CD4-positive, alpha-beta T cell (primary cell): ENCODE measurements at places on chromosomes 4 and X.
A peak's percentile ranks its signal among the peaks of the same experiment; 100 is the strongest.

GRCh38 chr4:151948351-151949016 is 187.7 kb upstream of the GATB start:
- DNase-seq: no peak

- no peak for DNase-seq
These were observed 153.1 kb downstream of the AFAP1 start for GRCh38 chr4:7786517-7786916.

GRCh38 chr4:11720292-11720691 is 291.6 kb upstream of the HS3ST1 start:
- DNase-seq: no peak

DNA sequence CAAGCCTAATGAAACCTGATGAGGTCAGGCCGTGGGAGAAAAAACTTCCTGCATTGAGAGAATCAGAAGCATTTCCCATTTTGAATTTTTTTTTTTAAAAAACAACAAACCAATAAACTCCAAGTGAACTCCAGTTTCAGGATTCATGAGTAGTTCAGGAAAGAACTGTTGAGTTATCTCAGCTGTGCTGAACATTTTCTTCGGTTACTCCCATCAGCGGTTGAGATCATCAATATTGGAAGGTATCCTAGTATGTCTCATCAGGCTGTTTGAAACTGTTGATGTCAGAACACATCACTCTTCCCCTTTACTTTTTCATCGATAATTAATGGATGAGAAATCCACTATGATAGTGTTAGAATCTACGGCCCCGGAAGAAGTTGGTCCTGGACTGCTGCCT is 82.4 kb upstream of the ADGRG2 start:
- DNase-seq: no peak

- DNase-seq: peak; percentile 92
These were observed at the start of gene SMARCA5 for GRCh38 chr4:143513314-143514168. Gene SMARCA5 (plus strand): TSS chr4:143513702. CDS start chr4:143513925, 223 bp downstream.

DNA sequence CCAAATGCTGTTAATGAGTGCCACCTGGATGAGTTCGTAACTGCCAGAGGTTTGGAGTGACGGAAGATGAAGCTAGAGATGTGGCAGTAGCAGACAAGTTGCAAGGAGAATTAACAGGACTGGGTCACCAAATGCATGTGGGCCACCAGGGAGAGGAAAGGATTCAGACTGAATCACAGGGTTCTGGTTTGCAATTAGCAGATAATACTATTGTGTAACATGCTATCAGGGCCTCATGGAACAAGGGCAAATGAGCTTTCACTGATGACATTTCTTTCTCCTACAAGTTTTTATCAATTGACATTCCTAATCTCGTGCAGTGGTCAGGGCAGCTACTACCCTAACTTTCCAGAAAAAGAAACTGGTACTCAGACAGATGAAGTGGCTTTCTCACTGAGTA is 21.4 kb downstream of the GAB3 start:
- no peak for DNase-seq

- DNase-seq: no peak
These were observed 133.0 kb downstream of the SNCA start for GRCh38 chr4:89703829-89704590.

GRCh38 chrX:3738509-3738908 is 25.1 kb upstream of the PRKX start:
- DNase-seq: no peak

DNA sequence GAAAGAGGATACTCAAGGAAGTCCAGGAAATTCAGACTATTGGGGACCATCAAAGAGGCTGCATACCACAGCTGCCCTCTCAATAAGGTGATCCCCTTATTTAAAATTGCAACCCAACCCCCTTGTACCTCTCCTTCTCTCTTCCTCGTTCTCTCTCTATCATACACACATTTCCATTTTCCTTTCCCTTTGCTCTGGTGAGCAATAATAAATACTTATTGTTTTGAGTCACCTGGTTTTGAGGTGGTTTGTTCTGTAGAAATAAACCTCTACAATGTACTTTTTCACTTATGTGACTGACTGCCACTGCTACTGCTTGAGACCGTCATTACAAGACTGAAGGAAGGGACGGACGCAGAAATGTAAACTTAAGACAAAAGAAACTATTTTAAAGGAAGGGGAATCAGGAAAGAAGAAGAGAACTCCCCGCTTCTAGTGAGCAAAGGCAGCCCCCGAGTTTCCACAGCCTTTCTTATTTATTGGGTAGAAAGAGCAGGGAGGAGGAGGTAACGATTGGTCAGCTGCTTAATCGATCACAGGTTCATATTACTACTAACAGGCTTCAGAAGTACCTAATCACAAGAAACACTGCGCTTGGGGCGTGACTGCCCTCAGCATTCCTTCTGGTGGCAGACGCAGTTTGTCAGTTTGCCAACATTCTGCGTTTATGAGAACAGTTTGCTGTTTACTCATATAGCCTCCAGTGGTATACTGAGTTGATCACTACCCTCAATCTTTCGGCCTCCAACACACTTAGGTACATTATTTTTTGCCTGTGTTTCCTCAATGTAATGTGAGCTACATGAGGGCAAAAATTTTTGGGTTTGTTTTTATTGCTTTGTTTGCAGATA is 16.9 kb upstream of the TMEM165 start:
- no peak for DNase-seq

DNA sequence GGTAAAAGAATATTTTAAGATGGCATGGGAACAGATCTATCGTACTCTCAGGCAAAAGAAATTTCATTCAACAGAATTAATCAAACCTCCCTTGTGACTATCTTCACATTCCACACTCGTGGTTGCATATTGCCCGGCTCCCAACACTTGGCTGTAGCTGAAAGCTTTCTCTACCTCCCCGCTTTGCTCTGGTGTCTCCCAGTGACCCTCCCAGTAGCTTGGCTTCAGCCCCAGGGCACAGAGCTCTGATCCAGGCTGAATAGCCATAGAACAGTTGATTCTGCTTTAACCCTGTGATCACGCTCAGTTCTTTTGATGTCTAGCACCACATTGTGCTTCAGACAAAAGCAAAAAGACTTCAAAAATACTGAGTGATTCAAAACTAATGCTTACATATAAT is 24.6 kb downstream of the SLC7A11 start:
- DNase-seq: no peak

GRCh38 chr4:85842540-85842939 is 367.6 kb downstream of the ARHGAP24 start:
- no peak for DNase-seq

- DNase-seq: no peak
These were observed 163.1 kb upstream of the MAB21L2 start for GRCh38 chr4:150418757-150419410.

- DNase-seq: peak; percentile 11
These were observed 18.6 kb downstream of the TRIM2 start for GRCh38 chr4:153222707-153223426.

DNA sequence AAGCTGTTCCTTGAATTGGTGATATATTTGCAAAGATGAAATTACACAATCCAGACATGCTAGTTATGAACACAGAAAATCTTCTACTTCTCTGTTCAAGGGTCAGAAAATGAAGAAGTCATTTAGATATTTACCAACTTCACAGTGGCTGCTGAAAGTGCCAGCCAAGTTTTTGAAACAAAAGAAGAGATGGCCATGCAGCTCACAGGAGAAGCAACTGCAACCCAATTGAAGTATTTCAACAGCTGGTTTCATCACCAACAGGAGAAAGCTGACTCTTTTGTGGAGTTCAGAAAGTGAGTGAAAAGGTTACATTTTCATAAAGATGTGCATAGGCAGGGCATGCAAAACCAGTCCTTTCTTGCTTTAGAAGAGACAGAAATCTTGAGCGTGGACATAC is 70.1 kb upstream of the LSM6 start:
- no peak for DNase-seq

DNA sequence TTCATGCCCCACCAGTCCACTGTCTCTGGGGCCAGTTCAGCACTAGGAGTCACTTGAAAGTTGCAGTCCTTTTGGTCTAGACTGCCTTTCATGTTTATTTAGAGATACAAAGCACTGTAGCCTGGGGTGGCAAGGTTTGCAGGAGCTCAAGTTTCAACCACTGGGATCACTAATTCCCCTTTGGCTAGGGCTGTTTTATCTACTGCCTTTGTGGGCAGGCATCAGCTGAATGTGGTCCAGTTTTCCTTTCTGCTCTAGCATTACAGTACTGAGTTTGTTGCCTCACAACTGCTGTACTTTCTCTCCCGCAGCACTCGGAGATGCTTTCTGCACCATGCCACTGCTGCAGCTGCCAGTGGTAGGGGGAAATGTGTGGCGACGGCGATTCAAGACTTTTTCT is 222.3 kb upstream of the HDX start:
- DNase-seq: no peak

GRCh38 chr4:100124715-100125114 is 65.6 kb downstream of the DDIT4L start:
- DNase-seq: no peak

DNA sequence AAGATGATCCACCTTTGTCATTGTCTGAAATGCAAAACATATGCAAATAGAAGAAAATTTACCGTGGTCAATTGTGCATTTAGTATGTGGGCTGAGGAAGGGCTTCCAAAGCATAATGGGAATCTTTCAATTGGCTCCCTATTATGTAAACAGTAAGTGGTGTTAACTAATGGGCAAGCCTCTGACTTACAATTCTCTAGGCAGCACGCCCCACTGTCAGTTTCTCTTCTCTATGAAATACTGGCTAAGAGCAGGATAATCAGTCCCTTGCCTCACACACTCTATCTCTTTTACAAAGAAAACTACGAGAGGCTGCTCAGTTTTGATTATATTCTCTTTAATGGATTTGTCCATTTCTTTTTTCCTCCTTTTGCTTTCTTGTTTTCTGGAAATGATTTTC is 1272.6 kb downstream of the PCDH19 start:
- DNase-seq: no peak

- no peak for DNase-seq
These were observed 46.5 kb downstream of the EGF start for GRCh38 chr4:109959195-109959594.

GRCh38 chrX:129636175-129636681 is 18.5 kb downstream of the APLN start:
- no peak for DNase-seq

GRCh38 chrX:10356979-10357378 is 200.2 kb downstream of the CLCN4 start:
- no peak for DNase-seq

- DNase-seq: no peak
These were observed 98.8 kb downstream of the ANXA3 start for GRCh38 chr4:78650106-78651024.

DNA sequence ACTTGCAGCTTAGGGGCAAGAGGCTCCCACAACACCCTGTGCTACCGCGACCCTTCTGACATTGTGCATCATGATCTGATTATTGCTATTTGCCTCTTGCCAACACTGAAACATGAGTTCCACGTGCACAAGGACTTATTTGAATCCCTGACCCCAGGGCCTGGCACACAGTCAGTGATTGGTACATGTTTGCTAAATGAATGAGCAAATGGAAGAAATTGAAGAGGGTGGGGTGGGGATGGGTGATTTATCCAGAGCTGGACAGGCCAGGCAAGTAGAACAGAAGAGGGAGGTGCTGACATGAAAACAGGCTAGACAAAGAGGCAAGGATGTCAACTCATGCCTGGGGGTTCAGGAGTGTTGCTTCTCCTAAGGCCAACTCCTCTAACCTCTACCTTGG is 24.9 kb upstream of the RPL39 start:
- no peak for DNase-seq

DNA sequence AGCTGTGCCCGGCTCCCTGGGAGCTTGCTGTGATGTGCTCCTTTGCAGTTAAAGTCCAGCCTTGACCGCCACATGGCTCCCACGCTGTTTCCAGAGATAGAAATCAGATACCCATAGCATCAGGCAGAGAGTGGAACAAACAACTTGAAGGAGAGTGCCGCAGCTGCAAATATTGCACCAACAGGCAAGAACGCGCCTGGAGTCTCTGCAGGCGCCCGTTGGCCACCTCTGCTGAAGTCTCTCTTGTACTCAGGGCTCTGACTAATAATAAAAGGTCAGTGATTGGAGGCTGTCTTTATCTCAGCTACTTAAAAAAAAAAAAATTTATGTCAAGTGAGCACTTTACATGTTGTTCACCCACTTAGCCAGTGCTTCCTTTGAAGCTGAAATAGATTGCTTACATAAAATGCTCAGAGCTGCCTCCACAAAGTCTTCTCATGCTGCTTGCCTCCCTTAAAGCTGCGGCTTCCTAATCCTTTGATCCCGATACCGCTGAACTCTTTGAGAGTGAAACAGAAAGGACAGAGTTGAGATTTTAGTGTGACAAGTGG is 30.9 kb upstream of the TENM3 start:
- no peak for DNase-seq

DNA sequence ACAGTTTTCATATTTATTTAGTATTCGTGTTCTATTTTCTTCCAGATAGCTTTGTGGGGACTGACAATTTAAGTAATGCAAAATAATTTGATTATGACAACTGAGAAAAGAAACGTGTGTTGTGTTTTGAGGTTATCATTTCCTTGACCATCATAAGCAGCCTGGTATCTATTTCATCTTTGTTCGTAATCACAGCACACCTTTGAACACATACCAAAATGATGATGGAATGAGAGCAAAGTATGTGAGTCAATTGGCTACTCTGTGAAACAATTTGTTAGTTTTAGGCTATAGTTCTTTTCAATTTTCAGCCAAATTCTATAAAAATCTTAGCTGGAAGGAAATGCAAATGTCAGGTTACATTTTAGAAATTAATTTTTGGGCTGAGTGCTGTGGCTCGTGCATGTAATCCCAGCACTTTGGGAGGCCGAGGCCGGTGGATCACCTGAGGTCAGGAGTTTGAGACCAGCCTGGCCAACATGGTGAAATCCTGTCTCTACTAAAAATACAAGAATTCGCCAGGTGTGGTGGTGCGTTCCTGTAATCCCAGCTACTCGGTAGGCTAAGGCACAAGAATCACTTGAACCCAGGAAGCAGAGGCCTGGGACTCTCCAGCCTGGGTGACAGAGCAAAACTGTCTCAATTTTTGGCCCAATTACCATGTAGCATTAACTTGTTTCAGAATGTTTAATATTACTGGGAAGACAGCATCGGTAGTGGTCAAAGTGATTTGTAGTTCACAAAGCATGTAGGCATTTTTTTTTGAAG is 1.1 kb upstream of the DUSP21 start:
- DNase-seq: no peak

DNA sequence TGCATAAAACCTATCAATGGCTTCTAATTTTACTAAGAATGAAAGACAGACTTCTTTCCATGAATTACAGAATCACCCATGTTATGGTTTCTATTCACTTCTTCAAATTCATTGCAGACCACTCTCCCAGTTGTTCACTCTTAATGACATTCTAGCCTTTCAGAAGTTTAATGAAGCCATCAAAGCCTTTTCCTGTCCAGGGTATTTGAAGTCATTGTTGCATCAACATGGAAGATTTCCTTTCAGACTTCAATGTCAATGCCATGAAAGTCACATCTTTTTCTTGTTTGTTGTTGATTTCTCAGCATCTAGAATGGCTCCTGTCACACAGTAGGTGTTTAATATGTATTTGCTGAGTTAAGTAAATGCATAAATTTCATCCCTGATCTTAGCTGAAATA is 48.1 kb upstream of the ARSJ start:
- DNase-seq: no peak

GRCh38 chrX:119763181-119763580 is 4.8 kb downstream of the SOWAHD start:
- no peak for DNase-seq
